ENCODE measurements at places on chromosomes 3 and 15. TPM values are rescaled to one million over a fixed set of nuclear protein-coding genes. Genes with fewer than 3 reads are reported as not detected.

The CSTA gene
- not detected for polyA plus RNA-seq

DNA sequence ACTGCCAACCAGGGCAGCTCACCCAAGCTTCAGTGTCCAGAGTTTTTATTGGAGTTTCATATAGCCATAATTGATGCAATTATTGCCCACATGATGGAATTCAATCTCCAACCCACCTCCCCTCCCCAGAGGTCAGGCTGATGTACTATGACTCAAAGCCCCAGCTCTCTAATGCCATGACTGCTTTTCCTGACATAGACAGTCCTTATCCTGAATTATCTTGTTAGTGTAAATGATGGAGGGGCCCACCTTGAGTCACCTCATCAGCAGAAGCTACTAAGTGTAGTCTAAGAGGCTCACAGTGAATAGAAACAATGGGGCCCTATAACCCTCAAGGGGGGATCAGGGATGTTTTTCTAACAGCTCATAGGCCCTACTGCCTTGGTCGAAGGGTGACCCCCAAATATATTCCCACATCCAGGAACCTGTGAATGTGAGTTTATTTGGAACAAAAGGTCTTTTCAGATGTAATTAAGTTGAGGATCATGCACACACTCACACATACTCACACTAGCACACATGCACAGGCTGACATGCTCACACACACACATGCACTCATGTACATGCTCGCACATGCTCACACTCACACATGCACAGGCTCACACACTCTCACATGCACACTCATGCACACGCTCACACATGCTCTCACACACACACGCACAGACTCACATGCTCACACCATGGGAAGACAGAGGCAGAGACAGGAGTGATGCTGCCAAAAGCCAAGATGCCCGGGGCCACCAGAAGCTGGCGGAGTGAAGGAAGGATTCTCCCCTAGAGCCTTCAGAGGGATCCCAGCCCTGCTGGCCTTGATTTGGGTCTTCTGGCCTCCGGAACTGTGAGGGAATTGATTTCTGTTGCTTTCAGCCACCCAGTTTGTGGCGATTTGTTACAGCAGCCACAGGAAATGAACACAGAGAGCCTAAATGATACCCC, 131.2 kb upstream of the SMAD3 start:
- H3K4me3 ChIP-seq: no peak overlapping the region
- no peaks in the 10 kb centered on the region for H3K4me1 ChIP-seq
- H3K27me3 ChIP-seq: no peaks in the 10 kb centered on the region

DNA sequence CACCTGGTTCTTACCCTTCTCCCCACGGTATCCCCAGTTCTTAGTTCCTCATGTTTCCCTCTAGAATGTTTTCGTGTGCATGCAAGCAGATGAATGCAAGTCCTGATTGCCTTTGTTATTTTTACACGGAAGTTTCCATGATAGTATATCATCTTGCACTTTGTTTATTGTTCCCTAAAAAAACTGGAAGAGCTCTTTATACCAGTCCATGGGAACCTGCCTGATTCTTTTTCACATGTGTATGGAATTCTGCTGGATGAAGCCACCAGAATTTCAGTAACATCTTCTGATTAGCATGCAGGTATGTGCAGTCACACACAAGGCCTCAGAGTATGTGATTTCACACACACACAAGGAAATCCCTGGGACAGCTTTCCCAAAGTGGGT, 16.0 kb upstream of the LRRK1 start:
- no peak overlapping the region for H3K4me3 ChIP-seq
- H3K27ac ChIP-seq: no peak overlapping the region
- no peak for DNase-seq
- H3K27me3 ChIP-seq: no peaks in the 10 kb centered on the region
- H3K4me1 ChIP-seq: peaks cover 13% of the 10 kb centered on the region

- H3K36me3 ChIP-seq: no peaks in the 10 kb centered on the region
- no peak overlapping the region for H3K27ac ChIP-seq
- H3K4me3 ChIP-seq: no peak overlapping the region
- no peaks in the 10 kb centered on the region for H3K4me1 ChIP-seq
Measured at GRCh38 chr3:81173514-81173913, 587.9 kb downstream of the GBE1 start.

The COLQ gene
- not detected for polyA plus RNA-seq

DNA sequence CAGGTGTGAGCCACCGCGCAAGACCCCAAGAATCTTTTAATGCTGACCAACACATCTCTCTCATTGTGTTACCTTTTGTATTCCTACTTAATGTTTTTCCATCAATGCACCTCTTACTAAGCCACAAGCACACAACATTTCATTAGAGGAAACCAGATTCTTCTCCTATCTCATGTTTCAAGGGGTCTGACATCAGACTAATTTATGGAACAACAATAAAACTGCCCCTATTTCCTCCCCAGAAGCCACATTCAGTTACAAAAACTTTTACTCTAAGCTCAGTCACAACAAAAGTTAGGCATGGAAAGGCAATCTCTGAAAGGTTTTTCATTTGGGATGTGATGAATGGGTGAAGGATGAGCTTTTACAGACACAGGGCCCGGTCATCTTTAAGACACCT, 251.8 kb downstream of the MAGI1 start:
- H3K27me3 ChIP-seq: no peaks in the 10 kb centered on the region
- no peaks in the 10 kb centered on the region for H3K4me1 ChIP-seq
- no peaks in the 10 kb centered on the region for H3K36me3 ChIP-seq
- no peak overlapping the region for H3K27ac ChIP-seq

DNA sequence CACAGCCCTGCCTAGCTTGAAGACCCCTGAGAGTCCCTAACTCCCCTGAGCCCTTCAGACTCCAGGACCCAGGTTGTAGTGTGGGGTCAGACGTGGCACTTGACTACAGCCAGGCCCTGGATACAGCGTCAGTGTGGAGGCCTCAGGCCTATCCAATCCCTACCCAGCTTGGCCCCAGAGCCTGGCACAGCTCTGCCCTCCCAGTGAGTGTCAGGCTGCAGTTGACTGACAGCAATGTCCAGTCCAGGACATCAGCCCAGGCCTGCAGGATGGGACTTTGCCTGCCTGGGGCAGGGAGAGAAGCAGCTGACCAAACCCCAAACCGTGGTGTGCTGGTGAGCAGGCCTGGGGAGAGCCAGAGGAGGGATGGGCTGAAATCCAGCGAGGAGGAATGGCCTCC, 27.3 kb downstream of the KLF13 start:
- H3K36me3 ChIP-seq: no peaks in the 10 kb centered on the region
- peaks cover 83% of the 10 kb centered on the region for H3K4me1 ChIP-seq
- peak overlapping the region; percentile 99 for H3K27ac ChIP-seq
- H3K27me3 ChIP-seq: no peaks in the 10 kb centered on the region
- peak overlapping the region; percentile 93 for H3K4me3 ChIP-seq
- DNase-seq: no peak

All from naive B cell (primary cell).